ENCODE measurements at places on chromosomes 2 and 18.

GRCh38 chr2:186456941-186457340 is 29.1 kb upstream of the ZC3H15 start:
- no peak for DNase-seq

- DNase-seq: no peak
These were observed 54.7 kb downstream of the E2F6 start for GRCh38 chr2:11411244-11411643.

- DNase-seq: no peak
These were observed 90.5 kb downstream of the CHST9 start for GRCh38 chr18:27094621-27095020.

GRCh38 chr2:232456296-232457120 is 555 bp downstream of the ALPI start:
- DNase-seq: no peak

GRCh38 chr2:147394179-147394790 is 450.5 kb upstream of the ACVR2A start:
- DNase-seq: no peak

GRCh38 chr2:67835266-67835665 is 227.5 kb downstream of the C1D start:
- DNase-seq: no peak

Data from activated CD4-positive, alpha-beta T cell treated with anti-CD3 and anti-CD28 coated beads for 1 hour (primary cell).